ENCODE measurements at places on chromosomes 5 and 9.

- no peak for DNase-seq
Observed at GRCh38 chr5:88804444-88804843, 78.5 kb downstream of the MEF2C start.

DNA sequence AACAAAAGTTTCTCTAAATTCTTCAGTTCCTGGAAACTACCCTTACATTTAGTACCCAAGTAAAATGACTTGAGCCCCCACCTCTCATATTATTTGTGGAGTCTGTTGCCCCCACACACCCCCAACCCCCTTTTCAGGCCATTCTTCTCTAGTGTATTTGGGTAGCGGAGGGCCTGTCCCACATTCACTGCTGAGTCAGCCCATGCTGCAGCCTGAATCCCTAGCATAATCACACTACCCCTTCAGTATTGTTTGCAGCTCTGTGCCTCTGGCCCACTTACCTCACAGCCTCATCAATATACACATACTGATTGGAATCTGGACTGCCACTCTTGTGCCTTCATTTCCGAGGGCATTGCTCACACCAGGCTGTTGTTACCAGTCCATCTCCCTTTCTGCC lies 26.8 kb downstream of the RGS7BP start:
- DNase-seq: no peak

DNA sequence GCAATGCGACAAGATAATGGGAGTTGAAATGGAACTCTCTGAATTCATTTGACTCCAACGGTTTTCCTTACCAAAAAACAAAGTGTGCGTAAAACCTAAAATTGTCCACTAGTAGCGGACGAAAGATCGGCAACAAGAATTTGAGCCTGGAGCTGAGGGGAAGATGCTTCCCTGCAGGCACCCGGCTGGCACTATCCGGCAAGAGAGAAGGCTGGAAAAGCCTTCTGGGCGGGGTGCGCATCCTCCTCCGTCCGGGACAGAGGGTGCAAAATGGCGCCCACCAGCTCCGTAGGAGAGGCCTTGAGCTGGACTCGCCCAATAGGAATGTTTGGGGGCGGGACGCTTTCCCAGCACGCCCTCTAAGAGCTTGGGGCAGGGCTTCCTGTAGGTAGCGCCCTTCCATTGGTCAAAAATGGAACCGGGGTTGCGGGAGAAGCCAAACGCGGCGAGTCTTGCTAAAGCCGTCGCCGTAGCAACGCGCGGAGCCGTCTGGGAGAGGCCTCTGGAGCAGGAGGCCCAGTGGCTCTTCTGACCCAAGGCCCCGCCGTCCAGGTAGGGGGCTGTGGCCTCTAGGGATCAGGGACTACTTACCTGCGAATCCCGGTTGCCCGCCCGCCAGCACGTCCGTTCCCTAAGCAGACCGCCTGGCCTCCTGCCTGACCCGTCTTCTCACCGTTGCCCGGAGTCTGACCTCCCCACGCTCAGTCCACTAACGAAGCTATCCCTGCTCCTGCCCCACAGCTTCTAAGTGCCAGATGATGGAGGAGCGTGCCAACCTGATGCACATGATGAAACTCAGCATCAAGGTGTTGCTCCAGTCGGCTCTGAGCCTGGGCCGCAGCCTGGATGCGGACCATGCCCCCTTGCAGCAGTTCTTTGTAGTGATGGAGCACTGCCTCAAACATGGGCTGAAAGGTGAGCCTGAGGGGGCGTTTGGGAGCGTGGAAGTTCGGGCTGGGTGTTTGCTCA lies 9.2 kb downstream of the RUFY1 start:
- peak; percentile 97 for DNase-seq

DNA sequence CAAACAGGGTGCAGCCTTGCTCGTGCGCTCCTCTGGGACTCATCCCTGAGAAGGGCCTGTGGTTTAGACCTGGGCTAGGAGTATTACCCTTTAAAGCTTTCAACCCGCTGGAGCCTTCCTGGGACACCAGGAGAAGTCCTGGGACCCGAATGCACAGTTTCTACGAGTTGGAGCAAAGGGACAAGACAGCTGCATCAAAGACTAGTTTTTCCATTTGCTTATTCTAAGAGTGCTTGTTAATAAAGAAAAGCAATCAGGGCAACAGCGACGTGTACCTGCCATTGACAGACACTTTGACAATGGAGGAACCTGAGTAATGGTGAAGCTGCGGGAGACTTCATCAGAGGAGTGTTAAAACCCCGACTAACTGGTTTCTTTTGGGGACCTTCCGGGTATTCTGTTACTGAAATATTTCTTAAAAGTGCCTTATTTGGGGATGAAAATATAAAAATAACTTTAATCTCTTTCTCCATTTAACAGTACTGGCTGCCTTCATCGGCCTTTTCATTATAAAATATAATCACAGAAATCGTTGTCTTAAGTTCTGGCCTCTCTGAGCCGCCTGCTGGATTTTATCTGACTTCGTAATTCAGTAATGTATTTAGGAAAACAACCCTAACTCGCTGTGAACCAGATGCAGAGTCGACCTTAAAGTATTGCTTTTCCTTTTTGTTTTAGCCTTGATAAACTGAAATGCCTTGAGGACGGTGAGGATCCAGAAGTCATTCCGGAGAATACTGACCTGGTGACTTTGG lies 732 bp downstream of the SNAPC3 start:
- no peak for DNase-seq

Data from natural killer cell treated with Interleukin-12 subunit alpha and Interleukin-12 subunit beta and Interleukin-15 and Interleukin-18, amount 100 ng/mL, for 72 hours (primary cell).